ENCODE measurements at places on chromosomes 1 and 21.

GRCh38 chr1:165674599-165674998 is 23.8 kb downstream of the ALDH9A1 start:
- DNase-seq: no peak

GRCh38 chr1:58158016-58158415 is 388.5 kb downstream of the OMA1 start:
- DNase-seq: no peak

DNA sequence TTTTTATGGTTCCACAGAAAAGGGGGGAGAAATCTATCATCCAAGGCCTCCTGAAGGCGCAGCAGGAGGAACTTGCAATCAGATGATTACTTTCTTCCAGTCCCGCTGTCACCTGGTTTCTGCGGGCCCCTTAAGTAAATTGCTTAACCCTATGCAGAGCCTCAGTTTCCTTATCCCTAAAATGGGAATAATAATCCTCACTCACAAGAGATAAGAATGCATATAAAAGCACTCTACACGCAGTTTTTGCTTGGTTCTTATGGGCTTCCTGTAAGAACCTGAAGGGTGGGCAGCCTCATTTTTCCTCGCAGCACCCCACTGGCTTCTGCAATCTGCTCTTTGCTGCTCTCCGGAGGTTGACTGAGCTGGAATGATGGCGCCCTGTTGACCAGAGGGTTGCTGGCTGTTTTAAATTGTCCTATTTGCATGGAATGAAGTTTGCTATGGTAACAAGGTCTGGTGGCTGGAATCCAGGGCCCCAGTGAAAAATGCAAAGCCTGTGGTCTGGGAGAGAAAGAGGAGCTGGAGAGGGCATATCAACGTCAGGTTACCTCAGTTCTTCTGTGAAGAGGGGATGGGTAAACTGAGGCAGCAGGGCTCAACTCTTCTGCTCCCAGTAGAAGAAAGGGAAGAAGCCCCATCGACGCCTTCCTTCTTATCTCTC is 1.0 kb upstream of the KAZN start:
- no peak for DNase-seq

DNA sequence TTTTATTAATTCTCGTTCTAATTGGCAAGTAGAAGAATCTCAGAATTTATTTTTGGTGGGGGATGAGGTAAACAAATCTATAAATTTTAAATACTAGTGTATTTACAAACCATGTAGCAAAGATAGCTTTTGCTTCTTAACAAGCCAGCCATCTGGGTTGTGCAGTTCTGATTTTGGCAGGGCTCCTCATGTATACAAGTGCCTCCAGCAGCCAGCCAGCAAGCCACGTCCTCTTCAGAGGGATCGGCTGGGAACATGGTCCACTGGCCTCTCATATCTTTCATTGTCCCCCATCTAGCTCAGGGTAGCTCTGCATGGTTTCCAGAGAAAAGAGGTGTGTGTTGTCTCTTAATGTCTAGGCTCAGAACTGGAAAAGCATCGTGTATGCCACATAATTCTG is 659.1 kb downstream of the MRPL39 start:
- DNase-seq: no peak

DNA sequence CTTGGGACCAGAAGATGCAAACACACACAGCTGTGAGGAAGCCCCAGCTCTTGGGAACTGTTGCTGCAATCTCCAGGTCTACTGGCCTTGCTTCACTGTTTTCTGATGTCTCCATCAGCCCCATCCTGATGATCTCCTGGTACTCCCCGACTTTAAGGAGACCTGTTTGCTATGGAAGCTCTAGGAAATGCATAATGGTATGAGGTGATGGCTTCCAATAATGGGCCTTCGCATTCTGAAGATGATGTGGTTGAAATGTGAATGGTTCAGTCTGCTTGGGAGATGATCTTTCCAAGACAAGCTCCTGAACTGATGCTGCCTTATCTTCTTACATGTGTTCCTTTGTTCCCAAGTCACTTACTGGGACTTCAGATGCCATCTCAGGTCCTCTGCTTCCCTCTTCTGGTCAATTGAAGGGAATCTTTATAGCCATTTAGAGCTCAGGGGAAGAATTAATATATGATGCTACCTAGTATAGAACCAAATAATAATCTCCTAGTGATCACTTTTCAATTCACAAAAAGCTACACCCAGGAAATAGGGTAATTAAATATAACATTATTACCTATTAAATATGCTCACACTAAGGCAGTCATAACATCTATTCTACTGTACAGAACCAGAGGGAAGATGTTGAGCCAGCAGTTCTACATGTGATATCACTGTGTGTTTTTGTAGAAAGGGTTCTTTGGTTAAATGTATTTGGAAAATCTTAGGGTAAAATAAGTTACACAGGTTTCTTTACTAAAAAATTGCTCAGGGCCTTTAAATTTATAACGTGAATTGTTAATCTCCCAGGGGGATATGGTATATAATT is 73.9 kb upstream of the VTCN1 start:
- DNase-seq: peak; percentile 44

- no peak for DNase-seq
Observed at GRCh38 chr1:162639718-162640117, 7.5 kb downstream of the DDR2 start.

DNA sequence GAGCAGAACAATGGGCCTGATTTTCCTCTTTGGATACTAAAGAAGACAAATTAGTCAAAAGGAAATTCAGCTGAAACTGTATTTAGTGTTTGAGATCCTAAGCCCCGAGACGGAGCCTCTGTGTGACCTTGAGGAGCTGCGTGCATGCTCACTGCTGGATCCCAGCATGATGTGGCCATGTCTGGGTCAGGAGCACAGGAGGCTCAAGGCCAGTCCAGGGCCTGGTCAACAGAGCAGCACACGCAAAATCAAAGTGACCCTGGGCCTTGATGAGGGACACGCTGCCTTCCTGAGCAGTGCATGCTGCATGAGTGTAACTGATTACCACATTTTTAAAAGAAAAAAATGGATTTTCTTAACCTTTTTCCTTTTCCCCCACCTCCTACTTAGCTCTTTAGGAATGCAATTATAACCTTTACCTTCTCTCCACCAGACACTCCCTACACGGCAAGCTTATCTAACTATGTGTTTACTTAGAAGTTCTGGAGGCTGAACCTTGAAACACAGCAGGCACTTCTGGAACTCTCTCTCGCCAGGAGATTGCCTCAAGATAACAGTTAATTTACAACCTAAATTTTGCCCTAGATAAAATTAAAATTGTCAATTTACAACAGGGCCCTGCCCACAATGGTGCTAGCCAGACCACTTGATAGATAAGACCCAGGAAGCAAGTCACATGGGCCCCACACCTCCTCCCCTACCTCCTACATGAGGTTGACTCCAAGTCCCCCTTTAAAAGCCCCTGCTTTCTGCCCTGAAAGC is 144.6 kb downstream of the LRIG2 start:
- no peak for DNase-seq

- DNase-seq: no peak
Observed at GRCh38 chr1:220044678-220045355, 1.5 kb downstream of the EPRS1 start.

- peak; percentile 71 for DNase-seq
Observed at GRCh38 chr1:91736715-91737615, 149.0 kb downstream of the TGFBR3 start.

DNA sequence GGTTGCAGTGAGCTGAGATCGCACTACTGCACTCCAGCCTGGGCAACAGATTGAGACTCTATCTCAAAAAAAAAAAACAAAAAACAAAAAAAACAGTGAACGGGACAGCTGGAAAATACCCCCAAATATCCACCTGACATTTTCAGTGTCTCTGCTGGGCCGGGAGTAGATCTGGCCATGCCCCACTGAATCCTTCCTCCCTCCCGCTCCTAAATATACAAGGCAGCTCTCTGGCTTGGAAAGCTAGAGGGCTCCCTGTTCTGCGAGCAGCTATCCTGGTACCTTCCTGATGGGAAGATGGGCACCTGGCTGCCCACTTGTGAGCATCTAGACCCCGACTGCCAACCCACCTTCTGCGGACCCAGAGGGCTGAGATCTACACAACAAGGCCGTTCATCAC is 21.4 kb downstream of the SPSB1 start:
- DNase-seq: no peak

- DNase-seq: no peak
Observed at GRCh38 chr1:115506924-115507589, 134.7 kb upstream of the VANGL1 start.

- no peak for DNase-seq
Observed at GRCh38 chr1:22443332-22443731, 8.3 kb upstream of the ZBTB40 start.

DNA sequence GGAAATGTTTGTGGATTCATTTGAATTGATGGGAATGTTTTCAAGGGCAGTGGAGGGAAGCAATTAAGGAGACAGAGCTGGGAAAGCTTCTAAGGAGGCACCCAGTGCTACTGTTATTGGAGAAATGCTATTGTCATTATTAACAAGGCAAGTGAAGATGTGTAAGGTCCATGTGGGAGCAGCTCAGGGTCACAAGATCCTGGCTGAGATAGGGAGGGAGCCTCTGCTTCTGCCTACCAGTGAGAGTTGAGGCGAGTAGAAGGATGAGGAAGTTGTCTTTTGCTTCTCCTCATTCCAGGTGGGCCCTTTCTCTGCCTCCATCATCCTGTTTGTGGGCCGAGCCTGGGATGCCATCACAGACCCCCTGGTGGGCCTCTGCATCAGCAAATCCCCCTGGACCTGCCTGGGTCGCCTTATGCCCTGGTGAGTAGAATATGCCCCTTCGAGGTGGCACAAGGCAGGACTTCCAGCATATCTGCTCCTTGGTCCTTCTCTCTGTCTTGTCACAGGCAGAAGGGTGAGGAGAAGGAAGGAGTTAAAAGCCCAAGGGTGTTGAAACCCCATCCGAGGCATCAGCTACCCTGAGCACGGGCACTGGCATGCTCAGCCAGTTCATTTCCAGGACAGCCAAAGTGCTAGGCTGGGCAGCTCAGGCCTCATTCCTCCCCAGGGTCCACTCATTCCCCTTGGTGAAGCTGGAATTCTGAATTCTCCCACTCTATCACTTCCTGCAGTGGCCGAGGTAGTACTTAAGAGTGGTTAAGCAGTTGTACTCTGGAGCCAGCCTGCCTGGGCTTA is 3.7 kb downstream of the MFSD2A start:
- no peak for DNase-seq

DNA sequence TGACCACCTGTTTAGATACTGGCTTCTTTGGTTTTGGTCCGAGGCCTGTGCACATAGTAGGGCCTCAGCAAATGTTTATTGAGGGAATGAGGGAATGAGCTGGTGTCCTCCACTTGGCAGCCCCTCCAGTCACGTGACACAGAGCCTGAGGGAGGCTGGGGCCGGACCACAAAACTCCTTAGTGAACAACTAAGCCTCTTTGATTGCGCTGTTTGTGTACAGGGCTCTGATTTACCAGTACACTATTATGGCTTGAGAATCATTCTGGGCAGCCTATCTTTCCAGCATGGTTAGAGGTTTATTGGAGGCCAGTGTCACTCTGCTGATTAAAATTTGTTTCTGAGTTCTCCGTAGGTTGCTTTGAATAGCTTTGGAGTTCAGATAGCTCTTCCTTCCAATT is 10.2 kb upstream of the LRRN2 start:
- DNase-seq: no peak

GRCh38 chr1:203818399-203818798 is 23.0 kb downstream of the ZBED6 start:
- DNase-seq: no peak

- DNase-seq: no peak
Observed at GRCh38 chr1:1892763-1893120, 1.9 kb upstream of the GNB1 start.

GRCh38 chr1:14245954-14246353 is 352.5 kb upstream of the KAZN start:
- DNase-seq: no peak

GRCh38 chr1:62077821-62078220 is 116.8 kb upstream of the L1TD1 start:
- no peak for DNase-seq

DNA sequence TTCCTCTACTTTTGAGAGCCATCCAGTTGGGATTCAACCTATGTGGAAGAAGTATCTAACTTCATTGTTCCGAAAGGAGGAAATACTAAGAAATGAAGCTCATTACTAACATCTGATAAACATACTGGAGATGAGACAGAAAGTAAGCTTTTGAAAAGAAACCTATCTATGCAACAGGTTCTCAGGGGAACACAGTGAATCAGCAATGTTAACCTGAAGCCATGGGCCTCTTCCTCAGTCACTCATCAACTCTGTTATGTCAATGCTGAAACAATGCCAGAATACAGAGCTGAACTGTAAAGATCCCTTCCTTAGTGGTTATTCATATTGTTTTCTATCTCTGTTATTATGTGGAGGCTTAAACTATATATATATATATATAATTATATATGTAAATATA is 55.5 kb upstream of the ESRRG start:
- DNase-seq: no peak

- DNase-seq: no peak
Observed at GRCh38 chr1:67342076-67342890, 34.6 kb downstream of the IL12RB2 start.

GRCh38 chr1:195717651-195718050 is 890.6 kb downstream of the KCNT2 start:
- peak; percentile 38 for DNase-seq

GRCh38 chr1:109649491-109649914 is 6.4 kb upstream of the GSTM4 start:
- DNase-seq: no peak

GRCh38 chr1:203839081-203839480 is 22.3 kb upstream of the SNRPE start:
- no peak for DNase-seq

- DNase-seq: no peak
Observed at GRCh38 chr1:161725908-161726472, 4.6 kb downstream of the FCRLB start.

DNA sequence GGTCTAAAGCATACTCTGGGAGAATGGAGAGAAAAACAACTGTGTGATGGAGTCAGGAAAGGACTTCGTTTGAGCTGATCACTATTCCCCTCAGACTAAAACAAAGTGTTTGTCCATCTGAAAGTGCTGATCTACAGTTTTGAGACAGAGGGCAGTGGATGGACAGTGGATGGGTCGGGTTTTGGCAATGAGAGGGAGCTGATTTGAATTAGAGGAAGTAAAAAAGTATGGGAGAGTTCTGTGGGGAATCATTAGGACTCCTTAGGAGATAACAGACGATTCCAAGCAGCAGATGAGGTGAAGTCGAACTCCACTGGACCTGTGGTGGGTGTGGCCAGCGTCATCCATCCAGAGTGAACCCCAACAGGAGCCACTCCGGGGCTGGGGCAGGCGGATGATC is 62.3 kb downstream of the PTGS2 start:
- no peak for DNase-seq

GRCh38 chr21:26064506-26064905 is 106.1 kb downstream of the APP start:
- no peak for DNase-seq

Data from HTR-8/SVneo (cell line).